ENCODE measurements at places on chromosomes 7 and 10. TPM values are rescaled to one million over a fixed set of nuclear protein-coding genes. Genes with fewer than 3 reads are reported as not detected.

GRCh38 chr10:71202314-71202713 lies 10.1 kb upstream of the UNC5B start:
- H3K36me3 ChIP-seq: no peaks in the 10 kb centered on the region
- no peak overlapping the region for H3K27ac ChIP-seq
- H3K4me1 ChIP-seq: no peaks in the 10 kb centered on the region

DNA sequence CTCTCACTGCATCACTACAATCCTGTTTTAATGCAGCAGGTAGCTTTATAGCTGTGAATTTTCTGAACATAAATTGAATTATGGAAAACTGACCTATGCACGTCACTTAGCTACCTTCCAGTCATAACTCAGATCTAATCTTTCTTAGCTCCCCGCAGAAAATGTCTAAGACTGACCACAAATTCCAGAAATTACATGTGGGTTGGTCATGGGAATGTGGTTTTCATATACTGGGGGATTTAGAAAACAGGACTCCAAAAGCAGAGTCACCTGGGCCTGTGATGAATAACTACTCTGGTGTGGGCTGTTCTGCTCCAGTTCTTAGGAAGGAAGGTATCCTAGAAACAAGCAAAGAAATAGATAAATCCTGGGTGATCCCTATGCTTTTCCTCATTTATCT lies 178.4 kb upstream of the LRRTM3 start:
- H3K4me3 ChIP-seq: no peak overlapping the region
- no peaks in the 10 kb centered on the region for H3K27me3 ChIP-seq
- no peak overlapping the region for H3K27ac ChIP-seq
- no peaks in the 10 kb centered on the region for H3K4me1 ChIP-seq

GRCh38 chr10:86955501-86956194 lies 1.8 kb downstream of the MMRN2 start:
- H3K27me3 ChIP-seq: no peaks in the 10 kb centered on the region
- no peaks in the 10 kb centered on the region for H3K36me3 ChIP-seq
- DNase-seq: no peak
- peaks cover 12% of the 10 kb centered on the region for H3K4me1 ChIP-seq
- no peak overlapping the region for H3K4me3 ChIP-seq

- H3K36me3 ChIP-seq: no peaks in the 10 kb centered on the region
- H3K27me3 ChIP-seq: peaks cover 9% of the 10 kb centered on the region
- H3K4me1 ChIP-seq: peaks cover 10% of the 10 kb centered on the region
- H3K4me3 ChIP-seq: no peak overlapping the region
- H3K27ac ChIP-seq: no peak overlapping the region
Measured at GRCh38 chr7:41701068-41701941, 1.6 kb downstream of the INHBA start.

GRCh38 chr10:129219364-129219763 lies 247.7 kb upstream of the MGMT start:
- no peak overlapping the region for H3K27ac ChIP-seq
- no peak for DNase-seq
- no peak overlapping the region for H3K4me3 ChIP-seq
- H3K4me1 ChIP-seq: no peaks in the 10 kb centered on the region

DNA sequence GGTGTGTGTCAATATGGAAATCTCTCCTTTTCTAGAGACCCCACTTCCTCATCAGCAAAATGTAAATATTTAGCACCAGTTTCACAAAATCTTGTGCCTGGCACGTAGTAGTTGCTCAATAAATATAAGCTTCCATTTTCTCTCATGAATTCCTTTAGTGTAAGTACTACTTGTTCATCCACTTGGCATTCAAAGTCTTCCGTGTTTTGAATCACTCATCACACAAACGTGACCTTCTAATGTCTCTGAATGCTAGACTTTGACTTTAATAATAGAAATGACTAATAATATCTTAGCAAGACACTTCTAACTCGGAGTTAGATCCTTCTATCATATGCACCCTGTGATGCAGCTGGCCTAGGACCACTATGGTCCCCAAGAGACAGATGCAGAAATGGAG lies 168.7 kb upstream of the ZNF32 start:
- DNase-seq: no peak
- H3K4me1 ChIP-seq: peaks cover 27% of the 10 kb centered on the region
- H3K36me3 ChIP-seq: no peaks in the 10 kb centered on the region
- H3K27ac ChIP-seq: no peak overlapping the region

TMEM229A gene
- total RNA-seq: not detected
